ENCODE measurements at places on chromosomes 4 and X. TPM values are rescaled to one million over a fixed set of nuclear protein-coding genes. Genes with fewer than 3 reads are reported as not detected.

ZFP42 gene
- polyA plus RNA-seq: not detected

UGT2A1 gene
- not detected for polyA plus RNA-seq

DYNLT3 gene
- polyA plus RNA-seq: 13.7 TPM

LEF1 gene
- polyA plus RNA-seq: 20.6 TPM

CCDC160 gene
- not detected for polyA plus RNA-seq

FGB gene
- not detected for polyA plus RNA-seq

TMEM144 gene
- 1.7 TPM for polyA plus RNA-seq

BEX5 gene
- polyA plus RNA-seq: 0.73 TPM

TREX2 gene
- polyA plus RNA-seq: 0.33 TPM

ZFYVE28 gene
- polyA plus RNA-seq: 0.14 TPM

PCSK1N gene
- polyA plus RNA-seq: not detected

DNA sequence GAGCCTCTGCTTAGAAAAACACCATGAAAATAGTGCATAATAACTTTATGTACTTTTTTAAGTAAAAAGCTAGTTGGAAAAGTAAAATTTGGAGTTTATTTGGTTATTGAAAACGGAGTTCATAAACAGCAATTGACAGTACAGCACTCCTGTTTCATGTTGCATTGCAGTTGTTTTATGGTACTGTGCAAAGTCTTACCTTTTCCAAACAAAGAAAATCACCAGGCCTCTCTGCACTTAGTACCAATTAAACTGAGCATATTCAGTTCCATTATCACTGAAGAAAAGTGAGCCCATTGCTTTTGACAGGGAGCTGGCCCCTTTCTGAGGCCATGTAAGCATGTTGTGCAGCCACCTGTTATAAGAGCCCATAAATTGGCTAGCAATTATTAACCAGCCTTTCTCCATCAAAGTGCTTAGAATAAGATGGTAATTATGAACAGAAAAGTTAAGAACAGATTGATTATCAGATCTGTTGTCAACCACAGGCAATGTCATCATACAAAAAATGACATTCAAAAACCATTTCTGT is 376.6 kb upstream of the EMCN start:
- no peaks in the 10 kb centered on the region for H3K4me1 ChIP-seq
- H3K27me3 ChIP-seq: no peaks in the 10 kb centered on the region
- H3K36me3 ChIP-seq: no peaks in the 10 kb centered on the region
- no peak overlapping the region for H3K27ac ChIP-seq
- no peak overlapping the region for H3K4me3 ChIP-seq

DNA sequence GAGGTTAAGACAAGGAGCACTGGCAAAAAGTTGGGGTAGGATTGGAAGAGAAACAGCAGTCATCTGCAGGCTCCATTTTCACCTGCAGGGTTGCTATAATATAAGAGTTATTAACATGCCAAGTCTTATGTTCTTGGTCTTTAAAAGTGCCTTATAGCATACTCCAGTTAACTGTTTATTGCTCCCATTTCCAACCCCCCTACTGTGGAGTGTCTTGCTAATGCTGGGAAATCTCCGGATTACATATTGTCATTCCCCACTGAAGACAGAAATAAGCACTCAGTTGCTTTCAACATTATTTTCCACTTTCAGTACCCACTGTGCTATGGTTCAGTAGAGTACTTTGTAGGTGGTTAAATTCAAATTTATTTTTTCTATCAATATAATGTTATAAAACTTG is 1014.3 kb downstream of the RPA4 start:
- H3K36me3 ChIP-seq: no peaks in the 10 kb centered on the region
- no peaks in the 10 kb centered on the region for H3K27me3 ChIP-seq
- no peak overlapping the region for H3K4me3 ChIP-seq
- H3K27ac ChIP-seq: no peak overlapping the region
- H3K4me1 ChIP-seq: no peaks in the 10 kb centered on the region

DNA sequence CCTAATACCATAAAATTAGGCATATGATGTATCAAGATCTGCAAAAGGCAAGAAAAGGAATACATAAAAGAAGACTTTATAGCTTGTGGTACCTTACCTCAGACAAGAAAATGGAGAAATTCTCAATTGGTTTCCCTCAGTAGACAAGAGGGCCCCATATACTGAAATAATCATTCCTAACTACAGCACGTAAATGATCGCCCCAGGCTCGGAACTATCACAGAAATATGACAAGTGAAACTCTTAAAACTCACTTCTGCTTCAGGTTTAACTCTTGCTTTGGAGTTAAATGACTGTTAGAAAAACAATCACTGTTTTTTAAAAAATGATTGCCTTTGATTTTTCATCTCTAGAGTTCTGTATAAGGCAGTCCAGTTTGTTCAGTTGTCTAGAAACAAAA is 38.6 kb upstream of the NAP1L5 start:
- H3K36me3 ChIP-seq: no peaks in the 10 kb centered on the region
- H3K27ac ChIP-seq: no peak overlapping the region
- no peaks in the 10 kb centered on the region for H3K27me3 ChIP-seq
- no peak overlapping the region for H3K4me3 ChIP-seq
- no peaks in the 10 kb centered on the region for H3K4me1 ChIP-seq
- no peak for DNase-seq

DNA sequence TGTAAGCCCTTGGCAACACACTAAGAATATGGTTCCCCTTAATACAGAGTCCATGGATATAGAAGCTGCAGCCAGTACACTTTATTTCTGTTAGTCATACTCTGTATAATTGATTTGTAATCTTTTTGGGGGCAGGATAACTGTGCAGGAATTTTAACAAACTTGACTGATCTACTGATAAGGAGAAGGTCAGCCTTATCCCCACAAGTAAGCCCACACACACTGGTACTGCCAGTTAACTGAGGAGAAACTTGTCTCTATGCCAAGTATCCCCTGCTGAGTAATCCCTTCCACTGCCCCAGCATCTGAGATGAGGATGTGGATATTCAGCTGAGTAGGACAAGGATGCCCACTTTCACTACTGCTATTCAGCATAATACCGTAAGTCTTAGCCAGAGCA is 154.9 kb upstream of the CXXC4 start:
- H3K4me3 ChIP-seq: no peak overlapping the region
- no peaks in the 10 kb centered on the region for H3K4me1 ChIP-seq
- no peak for DNase-seq
- no peak overlapping the region for H3K27ac ChIP-seq
- no peaks in the 10 kb centered on the region for H3K27me3 ChIP-seq

GRCh38 chr4:8891646-8892555 is 20.3 kb upstream of the HMX1 start:
- H3K27ac ChIP-seq: no peak overlapping the region
- H3K4me1 ChIP-seq: no peaks in the 10 kb centered on the region
- peak; percentile 3 for DNase-seq
- no peaks in the 10 kb centered on the region for H3K36me3 ChIP-seq
- H3K4me3 ChIP-seq: no peak overlapping the region

- H3K27me3 ChIP-seq: no peaks in the 10 kb centered on the region
- H3K27ac ChIP-seq: no peak overlapping the region
- no peak for DNase-seq
Observed at GRCh38 chrX:50161127-50161526, 39.7 kb downstream of the AKAP4 start.

GRCh38 chr4:184805462-184806228 is 20.1 kb downstream of the ACSL1 start:
- H3K4me1 ChIP-seq: peaks cover 13% of the 10 kb centered on the region
- H3K36me3 ChIP-seq: peaks cover 4% of the 10 kb centered on the region
- no peak for DNase-seq
- H3K27me3 ChIP-seq: no peaks in the 10 kb centered on the region
- H3K27ac ChIP-seq: no peak overlapping the region

DNA sequence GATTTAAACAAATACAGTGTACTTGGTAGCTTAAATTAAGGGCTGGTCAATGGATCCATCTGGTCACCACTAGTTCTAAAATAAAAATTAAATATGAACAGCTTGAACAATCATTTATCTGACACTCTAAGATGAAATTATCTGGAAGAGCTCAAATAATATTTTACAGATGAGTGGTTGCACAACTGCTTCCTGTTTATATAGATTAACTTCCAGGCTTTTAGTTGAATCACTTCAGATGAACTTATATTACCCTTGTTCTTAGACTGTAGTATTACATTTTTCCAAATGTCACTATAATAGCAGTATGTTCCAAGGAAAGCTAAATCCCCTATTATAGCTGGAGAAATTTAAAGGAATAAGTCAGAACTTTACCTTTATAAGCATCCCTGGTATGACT is 92.4 kb upstream of the SMIM10 start:
- DNase-seq: no peak
- no peaks in the 10 kb centered on the region for H3K36me3 ChIP-seq
- H3K27me3 ChIP-seq: no peaks in the 10 kb centered on the region
- no peak overlapping the region for H3K4me3 ChIP-seq
- no peaks in the 10 kb centered on the region for H3K4me1 ChIP-seq
- no peak overlapping the region for H3K27ac ChIP-seq

DNA sequence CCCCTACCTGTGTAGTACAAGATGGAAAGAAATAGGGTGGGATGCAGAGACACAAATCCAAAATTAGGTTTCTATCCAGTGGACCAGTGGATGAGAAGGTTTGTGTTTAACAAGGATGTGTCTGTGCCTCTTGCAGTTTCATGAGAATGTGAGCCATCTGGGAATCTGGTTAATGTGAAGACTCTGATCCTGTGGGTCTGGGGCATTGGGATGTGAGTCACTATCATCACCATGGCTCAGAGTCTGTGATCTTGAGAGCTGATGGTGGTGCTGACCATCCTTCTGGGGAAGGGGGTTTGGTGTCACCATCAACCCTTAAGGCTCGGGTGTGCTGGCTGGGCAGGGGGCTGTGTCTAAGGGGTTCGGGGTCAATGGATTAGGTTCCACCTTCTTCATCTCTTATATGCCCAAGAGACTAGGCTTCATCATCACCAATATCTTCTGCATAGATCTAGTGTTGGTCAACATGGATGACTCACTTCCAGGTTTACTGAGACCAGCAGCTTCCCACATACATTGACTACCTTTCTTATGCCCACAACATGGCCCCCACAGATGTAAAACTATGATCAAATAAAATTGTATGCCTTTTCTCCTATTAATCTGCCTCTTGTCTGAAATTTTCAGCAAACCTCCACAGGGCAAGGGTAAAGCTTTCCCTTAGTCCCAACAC is 65.7 kb upstream of the MID1 start:
- H3K4me3 ChIP-seq: no peak overlapping the region
- no peak for DNase-seq
- H3K4me1 ChIP-seq: no peaks in the 10 kb centered on the region
- no peaks in the 10 kb centered on the region for H3K36me3 ChIP-seq
- no peak overlapping the region for H3K27ac ChIP-seq
- H3K27me3 ChIP-seq: no peaks in the 10 kb centered on the region

DNA sequence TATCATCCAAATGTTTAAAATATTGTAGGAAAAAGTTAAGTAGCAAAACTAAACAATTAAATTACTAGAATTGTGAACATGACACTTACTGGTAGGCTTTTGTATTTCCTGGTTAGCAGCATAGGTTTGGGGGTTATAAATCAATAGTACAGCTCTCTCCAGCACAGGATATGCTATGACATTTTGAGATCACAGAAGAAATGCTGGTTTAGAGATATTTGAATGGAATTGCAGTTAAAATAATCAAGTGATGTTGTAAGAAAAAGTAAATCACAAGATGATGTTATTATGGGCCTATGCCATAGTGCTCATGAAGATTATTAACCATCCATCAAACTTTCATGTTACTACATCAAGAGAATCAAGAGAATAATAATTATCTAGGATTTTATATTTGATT is 1079.9 kb upstream of the SLIT2 start:
- no peak overlapping the region for H3K4me3 ChIP-seq
- no peaks in the 10 kb centered on the region for H3K27me3 ChIP-seq
- DNase-seq: no peak
- H3K27ac ChIP-seq: no peak overlapping the region

DNA sequence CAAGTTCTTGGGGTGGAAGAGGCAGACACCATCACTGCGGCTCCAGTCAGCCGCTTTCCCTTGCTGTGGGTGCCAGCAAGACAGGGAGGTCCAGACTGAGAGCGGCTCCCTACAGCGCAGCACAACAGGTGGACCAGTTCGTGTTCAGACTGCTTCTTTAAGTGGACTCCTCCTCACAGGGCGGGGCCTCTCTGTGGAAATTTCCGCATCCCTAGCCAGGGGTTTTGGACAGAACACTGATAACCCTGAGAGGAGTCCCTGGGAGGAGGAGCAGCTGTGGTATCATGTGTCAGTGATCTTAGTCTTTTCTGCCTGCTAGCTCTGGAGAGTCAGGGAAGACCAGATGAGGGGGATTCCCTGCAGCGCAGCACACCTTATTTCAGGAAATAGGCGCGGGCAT is 48.5 kb downstream of the MAGEC2 start:
- no peaks in the 10 kb centered on the region for H3K36me3 ChIP-seq
- no peak for DNase-seq

DNA sequence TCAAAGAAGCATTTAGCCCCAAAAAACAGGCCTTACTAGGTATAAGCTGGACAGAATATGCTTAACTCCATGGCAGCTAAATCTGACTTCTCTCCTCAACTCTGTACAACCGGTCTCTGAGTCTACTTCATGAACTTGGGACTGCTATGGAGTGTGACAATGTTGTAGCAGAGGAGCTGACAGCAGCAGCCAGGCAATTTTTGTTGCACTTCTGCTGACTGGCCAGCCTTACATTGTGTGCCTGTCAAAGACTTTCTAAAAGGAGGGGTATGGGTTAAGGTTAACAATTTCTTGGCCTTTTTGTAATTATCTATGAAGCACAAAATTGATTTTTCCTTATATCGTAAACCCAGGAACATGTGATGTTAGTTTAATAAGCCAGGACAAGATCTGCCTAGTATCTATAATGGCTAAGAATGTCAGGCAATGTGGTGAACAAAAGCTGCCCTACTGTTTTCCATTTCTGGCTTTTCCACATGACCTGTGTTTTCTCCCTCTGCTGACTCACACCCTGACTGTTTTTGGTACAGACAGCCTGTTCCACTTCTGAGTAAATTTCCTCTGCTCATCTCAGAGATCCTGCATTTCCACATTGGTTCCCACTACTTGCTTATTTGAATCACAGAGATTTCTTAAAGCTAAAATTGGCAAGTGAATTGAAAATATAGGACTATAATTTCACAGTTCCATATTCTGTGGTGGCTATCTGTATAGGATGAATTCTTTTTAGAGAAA is 9.3 kb downstream of the NOX1 start:
- no peaks in the 10 kb centered on the region for H3K36me3 ChIP-seq
- no peak for DNase-seq
- H3K27me3 ChIP-seq: no peaks in the 10 kb centered on the region
- H3K4me1 ChIP-seq: no peaks in the 10 kb centered on the region
- no peak overlapping the region for H3K4me3 ChIP-seq

GRCh38 chrX:68681443-68681941 is 34.0 kb downstream of the STARD8 start:
- no peaks in the 10 kb centered on the region for H3K4me1 ChIP-seq
- H3K4me3 ChIP-seq: no peak overlapping the region
- H3K27ac ChIP-seq: no peak overlapping the region
- peak; percentile 3 for DNase-seq
- H3K36me3 ChIP-seq: no peaks in the 10 kb centered on the region

- H3K4me1 ChIP-seq: no peaks in the 10 kb centered on the region
- no peak overlapping the region for H3K27ac ChIP-seq
- H3K27me3 ChIP-seq: peaks cover 2% of the 10 kb centered on the region
- no peak for DNase-seq
Observed at GRCh38 chrX:13836575-13836974, 19.7 kb upstream of the GPM6B start.

GRCh38 chrX:114058988-114059418 is 524.9 kb upstream of the HTR2C start:
- H3K4me1 ChIP-seq: no peaks in the 10 kb centered on the region
- H3K4me3 ChIP-seq: no peak overlapping the region
- no peaks in the 10 kb centered on the region for H3K36me3 ChIP-seq
- no peak for DNase-seq
- no peak overlapping the region for H3K27ac ChIP-seq

- H3K27me3 ChIP-seq: no peaks in the 10 kb centered on the region
- no peak overlapping the region for H3K4me3 ChIP-seq
- DNase-seq: no peak
- no peaks in the 10 kb centered on the region for H3K36me3 ChIP-seq
Observed at GRCh38 chr4:57462843-57463242, 352.7 kb upstream of the IGFBP7 start.

Measured in GM12878 (cell line).